ENCODE measurements at places on chromosomes 3 and 15.

GRCh38 chr3:16504242-16504641 lies 9.3 kb downstream of the RFTN1 start:
- DNase-seq: no peak

- DNase-seq: no peak
These were observed 67.1 kb downstream of the TAMM41 start for GRCh38 chr3:11779626-11780025.

- no peak for DNase-seq
These were observed 261.4 kb downstream of the EPHA3 start for GRCh38 chr3:89368846-89369245.

DNA sequence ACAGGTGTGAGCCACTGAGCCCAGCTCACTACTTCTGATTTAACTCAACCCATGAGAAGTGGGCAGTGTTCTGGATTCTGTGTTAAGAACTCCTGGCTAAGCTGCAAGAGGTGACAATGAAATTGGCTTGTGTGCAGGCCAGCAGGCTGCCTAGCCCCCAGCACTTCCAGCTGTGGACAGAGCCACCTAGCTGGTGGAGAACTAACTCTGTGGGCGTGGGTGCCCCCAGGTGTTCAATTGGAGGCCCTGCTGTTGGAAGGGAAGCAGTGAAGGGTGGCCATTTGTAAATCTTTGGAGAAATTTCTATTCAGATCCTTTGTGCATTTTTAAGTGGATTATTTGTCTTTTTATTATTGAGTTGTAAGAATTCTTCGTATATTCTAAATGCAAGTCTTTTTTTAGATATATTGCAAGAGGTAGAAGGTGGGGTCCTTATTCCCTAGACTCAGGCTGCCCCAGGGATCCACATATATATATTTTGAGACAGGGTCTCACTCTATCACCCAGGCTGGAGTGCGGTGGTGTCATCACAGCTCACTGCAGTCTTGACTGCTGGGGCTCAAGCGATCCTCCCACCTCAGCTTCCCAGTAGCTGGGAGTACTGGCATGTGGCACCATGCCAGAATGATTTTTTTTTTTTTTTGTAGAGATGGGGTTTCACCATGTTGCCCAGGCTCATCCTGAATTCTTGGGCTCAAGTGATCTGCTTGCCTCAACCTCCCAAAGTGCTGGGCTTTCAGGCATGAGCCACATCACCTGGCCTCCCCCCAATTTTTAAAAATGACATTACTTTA lies 7.2 kb upstream of the SCAMP5 start:
- no peak for DNase-seq

DNA sequence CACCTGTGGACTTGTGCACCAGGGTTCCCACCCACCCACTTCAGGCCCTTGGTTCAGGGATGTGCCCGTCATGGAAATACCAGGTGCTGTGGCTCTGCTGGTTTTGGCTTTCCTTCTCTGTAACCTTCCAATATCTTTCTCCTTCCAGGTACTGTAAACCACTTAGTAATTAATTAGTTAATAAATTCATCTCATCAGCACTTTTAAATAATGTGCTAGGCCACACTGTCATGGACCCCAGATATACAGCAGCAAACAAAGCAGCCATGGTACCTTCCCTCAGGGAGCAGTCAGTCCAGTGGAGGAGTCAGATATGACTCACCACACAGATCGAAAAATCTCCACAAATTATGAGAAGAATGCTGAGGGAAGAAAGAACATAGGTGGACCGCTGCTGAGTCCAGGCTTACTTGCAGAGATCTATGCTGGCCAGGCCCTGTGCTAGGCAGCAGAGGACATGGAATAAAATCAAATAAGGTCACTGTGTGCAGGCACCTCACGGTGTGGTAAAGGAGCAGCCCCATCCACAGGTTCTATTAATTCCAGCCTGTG lies 6.8 kb upstream of the GATA2 start:
- DNase-seq: no peak

DNA sequence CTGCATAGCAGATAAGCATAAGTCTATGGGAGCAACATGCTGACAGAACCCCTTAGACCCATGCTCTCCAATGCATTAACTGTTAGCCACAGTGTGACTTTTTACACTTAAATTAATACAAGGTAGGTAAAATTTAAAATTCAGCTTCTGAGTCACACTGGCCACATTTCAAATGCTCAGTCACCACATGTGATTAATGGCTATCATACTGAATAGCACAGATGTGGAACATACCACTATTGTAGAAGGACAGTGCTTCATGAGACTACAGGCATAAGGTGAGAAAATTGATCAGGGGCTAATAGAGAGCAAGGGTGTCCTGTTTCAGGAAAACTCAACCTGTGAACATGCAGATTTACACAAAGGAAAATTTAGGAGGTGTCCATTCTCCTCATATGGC lies 357.0 kb upstream of the SEMA6D start:
- no peak for DNase-seq

DNA sequence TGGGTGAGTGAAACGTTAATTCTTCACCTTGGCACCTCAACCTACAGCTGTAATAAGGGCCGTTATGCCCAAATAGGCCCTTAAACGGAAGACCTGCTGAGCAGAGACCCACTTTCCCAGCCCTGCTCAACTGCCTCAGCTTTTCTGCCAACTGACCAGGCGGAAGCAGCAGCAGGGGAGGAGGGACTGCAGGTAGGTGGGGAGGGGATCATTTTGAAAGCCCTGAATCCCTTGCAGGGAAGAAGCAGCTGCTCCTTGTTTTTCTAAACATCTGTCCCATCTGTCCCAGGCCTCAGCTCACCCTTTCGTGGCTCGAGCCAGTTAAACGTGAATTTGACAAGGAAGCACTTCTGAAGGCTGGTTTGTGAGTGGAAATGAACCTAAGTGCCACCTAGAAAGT lies 978 bp upstream of the CMC1 start:
- DNase-seq: no peak

DNA sequence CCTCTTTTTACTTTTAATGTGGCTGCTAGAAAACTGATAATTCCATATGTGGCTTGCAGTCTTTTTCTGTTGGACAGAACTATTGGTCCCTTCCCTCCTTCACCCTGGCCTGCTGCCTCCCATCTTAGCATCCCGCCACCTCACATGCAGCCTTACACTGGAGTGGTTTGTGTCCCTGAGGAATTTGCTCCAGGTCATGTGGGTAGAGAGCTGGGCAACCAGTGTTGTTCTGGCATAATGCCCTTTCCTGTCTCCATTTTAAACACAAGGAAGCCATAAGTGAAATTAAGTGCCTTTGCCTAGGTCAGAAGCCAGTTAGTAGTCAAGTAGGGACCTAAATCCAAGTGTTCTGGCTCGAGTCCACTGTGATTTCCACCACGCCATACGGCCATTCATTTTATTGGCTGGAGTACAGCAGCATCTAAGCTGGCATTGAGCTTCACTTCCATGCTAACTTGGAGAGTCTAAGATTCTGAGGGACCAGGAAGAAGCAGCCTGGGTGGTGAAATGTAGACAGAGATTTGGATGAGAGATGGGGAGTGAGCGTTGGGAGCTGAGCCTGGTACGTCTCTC lies 46.0 kb upstream of the PLXNA1 start:
- DNase-seq: no peak

GRCh38 chr3:23055733-23056376 lies 147.3 kb upstream of the UBE2E2 start:
- DNase-seq: no peak

DNA sequence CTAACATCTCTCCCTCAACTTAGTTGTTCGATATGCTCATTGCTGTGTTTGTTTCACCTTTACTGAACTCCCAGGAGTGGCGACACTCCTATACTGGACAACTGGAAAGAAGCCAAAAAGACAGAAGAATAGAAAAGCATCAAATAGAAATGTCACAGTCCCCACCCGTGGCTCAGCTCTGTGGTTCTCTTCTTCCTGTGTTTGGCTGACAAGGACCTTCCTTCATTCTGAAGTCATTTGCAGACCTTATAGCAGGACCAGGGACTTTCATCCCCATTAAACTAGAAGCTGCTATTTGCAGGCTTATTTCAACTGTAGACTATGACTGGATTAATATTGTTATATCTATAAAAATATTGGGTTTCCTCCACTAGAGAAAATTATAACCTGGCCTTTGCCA lies 125.9 kb downstream of the NECTIN3 start:
- DNase-seq: no peak

GRCh38 chr3:161107311-161107710 lies 2.2 kb upstream of the B3GALNT1 start:
- no peak for DNase-seq

DNA sequence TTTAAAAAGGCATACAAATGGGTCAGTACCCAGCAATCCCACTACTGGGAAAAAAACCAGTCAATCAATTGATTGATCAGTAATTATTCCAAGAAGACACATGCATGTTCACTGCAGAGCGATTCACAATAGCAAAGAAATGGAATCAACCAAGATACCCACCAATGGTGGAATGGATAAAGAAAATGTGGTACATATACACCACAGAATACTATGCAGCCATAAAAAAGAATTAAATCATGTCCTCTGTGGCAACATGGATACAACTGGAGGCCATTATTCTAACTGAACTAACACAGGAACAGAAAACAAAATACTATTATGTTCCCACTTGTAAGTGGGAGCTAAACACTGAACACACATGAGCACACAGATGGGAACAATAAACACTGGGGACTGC lies 103.1 kb downstream of the DLG1 start:
- DNase-seq: no peak

DNA sequence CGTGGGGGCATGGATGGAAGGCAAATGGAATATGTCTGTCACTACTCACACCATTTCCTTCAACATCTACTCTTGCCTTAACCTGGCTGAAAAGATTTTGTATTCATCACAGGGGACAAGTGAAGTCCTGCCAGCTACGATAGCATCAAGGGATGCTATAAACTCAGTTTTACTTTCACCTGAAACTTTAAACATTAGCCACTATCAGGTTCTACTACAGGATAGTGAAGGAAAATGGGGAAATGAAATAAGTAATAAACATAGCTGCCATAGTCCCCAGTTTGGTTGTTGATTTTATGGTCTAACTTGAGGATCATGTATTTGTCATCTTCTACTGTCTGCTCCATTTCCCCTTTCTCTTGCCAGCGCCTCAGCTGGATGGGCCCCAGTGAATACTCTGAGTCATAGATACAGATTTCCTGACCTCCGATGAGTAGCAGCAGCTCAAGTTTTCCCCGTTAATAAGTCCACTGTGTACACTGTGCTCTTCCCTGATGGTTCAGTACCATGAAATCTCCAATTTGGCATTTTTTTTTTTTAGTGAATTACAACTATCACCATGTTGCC lies 338.2 kb upstream of the SLCO3A1 start:
- no peak for DNase-seq

GRCh38 chr3:24225385-24225950 lies 269.2 kb downstream of the THRB start:
- DNase-seq: no peak

- DNase-seq: no peak
These were observed 95.1 kb downstream of the RPL39L start for GRCh38 chr3:187044206-187044605.

DNA sequence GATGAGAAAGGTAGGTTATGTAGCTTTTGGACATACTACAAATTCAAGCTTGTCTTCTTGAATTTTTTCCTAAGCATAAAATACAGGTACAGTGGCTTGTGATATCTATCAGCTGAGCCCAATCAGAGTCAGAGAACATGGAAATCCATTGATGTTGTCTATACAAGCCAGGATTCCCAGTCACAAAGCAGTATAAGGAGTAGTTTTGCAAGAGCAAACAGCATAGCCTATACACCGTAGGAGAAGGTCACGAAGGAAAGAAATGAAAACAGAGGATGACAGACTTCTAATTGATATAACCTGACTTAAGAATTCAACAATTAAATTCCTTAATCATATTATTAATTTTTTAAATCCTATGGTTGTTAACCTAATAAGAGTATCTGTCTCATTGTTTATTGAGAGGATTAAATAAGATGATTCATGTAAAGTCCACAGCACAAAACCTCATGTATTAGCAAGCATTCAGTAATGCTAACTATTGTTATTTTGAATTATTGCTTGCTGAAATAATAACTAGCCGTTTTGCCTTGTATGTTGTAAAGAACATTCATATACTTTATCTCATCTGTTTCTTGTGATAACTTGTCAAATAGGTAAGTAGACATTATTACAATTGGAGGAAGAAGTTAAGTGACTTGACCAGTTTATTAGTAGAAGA lies 276.6 kb upstream of the ZPLD1 start:
- DNase-seq: no peak

DNA sequence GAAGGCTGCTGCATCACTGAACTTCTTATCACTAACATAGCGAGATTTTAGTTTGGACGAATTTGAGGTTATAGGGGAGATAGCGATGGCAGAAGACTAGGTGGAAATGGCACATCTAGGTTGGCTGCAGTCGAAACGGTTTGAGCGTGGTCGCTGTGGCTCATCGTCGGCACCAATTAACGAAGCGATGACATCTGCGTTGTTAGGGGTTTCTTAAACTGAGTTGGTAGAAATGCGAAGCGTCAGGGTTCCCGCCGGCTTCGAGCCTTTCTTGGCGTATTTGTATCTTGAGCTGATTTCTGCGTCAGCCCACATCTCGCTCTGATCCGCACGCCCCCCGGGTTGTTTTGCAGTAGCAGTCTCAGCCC lies 319 bp downstream of the LNP1 start:
- DNase-seq: peak; percentile 32

DNA sequence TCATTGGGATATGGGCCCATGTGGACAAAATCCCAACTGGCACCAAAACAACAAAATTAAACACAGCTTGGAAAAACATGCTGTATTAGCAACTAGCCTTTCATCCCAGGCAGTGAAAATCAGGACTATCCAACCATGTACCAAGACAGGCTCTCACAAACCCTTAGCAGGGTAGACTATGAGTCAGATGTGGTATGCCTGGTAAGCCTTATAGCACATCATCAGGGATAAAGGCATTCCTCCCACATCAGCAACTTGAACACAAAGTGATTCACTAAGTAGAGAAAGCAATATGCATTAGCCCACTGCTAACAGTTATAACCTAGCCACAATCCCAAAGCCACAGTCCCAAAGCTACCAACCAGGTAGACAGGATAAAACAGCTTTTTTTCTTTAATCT lies 8.0 kb downstream of the CEP152 start:
- DNase-seq: no peak

DNA sequence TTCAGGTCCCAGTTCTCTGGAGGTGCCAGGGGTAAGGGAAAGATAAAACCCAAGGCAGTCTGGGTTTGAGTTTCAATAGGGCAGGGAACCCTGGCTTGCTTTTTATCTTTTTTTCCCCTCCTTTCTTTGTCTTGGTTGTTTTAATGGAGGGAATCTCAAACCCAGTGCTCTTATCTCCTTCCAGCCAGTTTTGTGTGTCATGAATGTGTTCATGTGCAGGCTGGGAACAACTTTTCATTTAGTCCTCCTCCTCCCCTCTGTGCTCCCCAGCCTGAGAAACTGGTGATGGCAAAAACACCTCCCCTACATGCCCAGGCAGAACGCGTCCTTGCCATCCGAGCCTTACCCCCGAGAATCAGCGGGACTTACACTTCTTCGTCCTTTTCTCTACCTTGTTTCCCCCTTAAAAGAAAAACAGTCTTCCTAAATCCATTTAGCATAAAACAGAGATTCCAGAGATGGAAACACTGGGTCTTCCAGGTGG lies 10.9 kb downstream of the SEMA3G start:
- DNase-seq: no peak

GRCh38 chr3:42819351-42819965 lies 10.2 kb downstream of the ACKR2 start:
- DNase-seq: no peak

- DNase-seq: no peak
These were observed 13.4 kb upstream of the TRH start for GRCh38 chr3:129961141-129961541.

Measured in CD4-positive, alpha-beta T cell treated with Interleukin-6 at 100 ng/mL for 8 hours (primary cell).